ENCODE measurements at places on chromosomes 2 and 18.

GRCh38 chr18:32552421-32553030 lies 81.8 kb upstream of the GAREM1 start:
- DNase-seq: peak; percentile 47

DNA sequence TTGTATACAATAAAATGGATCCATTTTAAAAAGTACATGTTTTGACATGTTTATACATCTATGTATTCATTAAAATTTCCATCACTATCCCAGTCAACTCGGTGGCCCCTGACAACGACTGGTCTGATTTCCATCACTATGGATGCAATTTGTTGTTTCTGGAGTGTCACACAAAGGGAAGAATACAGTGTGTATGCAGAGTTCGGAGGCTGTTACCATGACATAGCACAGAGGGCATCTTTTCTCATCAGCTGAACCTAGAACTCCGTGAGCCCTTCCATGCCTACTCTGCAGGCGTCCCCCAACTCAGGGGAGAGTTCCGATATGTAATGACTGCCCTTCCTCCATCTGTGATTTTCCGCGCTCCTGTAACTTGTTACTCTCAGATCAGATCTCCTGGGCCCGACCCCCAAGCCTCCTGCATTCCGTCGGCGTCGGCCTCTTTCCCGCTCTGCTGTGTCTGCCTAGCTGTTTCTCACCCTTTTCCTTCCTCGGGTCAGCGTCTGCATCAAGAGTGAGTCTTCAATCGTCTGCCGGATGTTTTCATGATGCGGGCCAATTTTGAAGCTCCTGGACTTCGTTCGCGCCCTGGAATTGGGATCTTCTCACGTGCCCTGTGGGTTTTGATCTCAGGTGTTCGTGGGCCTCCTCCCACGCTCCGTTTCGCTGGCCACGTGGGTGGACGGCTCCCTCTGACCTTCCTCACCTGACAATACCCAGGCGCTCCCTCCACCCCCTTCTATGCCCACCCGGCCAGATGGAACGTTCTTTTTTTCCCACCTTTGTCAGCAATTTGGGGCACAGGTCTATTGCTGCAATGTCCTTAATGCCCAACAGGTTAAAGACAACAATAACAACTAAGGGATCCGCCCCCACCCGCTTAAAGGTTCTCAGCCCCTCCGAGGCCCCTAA lies 161.0 kb downstream of the TWIST2 start:
- no peak for DNase-seq

- DNase-seq: peak; percentile 31
Measured at GRCh38 chr18:12659904-12660605, 2.1 kb upstream of the SPIRE1 start.

GRCh38 chr2:105538840-105539239 lies 140.0 kb upstream of the FHL2 start:
- DNase-seq: no peak

DNA sequence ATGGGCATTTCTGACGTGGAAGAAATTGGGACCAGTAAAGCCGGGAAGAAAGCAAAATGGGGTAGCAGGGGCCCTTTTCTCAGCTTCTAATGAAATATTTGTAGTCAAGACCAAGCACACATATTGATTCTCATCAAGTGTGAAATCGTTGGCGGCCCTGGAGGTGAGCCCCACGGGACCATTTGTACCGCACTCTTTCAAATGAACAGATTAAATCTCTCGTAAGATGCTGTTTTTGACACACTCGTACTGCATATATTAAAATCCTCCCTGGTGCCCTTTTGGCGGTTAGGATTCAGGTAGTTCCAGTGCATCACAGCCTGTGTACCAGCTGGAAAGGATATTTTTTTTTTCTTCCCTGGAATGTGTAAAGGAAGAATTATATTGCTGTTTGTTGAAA lies 9.9 kb upstream of the MYL1 start:
- no peak for DNase-seq

GRCh38 chr18:56479841-56480240 lies 158.6 kb downstream of the TXNL1 start:
- no peak for DNase-seq

- DNase-seq: no peak
Measured at GRCh38 chr2:236665101-236665500, 95.5 kb downstream of the ACKR3 start.

DNA sequence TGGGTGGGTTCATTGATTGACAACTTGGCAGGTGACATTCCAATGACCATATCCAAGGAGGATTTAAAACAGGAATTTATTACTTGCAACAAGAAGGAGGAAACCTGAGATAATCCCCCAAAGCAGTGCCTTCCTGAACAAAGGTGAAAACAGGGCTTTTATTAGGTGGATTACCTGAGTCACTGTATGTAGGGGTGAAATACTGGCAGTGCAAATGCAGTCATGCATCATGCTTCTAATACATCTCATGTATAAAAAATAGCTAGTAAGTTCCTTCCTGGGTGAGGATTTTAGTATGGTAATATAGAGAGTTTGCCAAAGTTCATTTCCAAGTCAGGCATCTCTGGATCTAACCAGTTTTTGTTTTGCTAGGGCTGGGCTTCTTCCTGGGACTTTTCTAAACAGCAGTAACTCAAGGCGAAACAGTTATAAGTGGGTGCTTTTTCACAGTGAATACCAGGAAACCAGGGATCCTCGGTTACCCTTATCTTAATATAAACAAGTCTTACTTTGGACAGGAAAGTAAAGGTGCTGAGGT lies 583.4 kb upstream of the LRRTM1 start:
- DNase-seq: no peak

GRCh38 chr2:48343571-48344440 lies 186.1 kb upstream of the STON1 start:
- DNase-seq: no peak

GRCh38 chr2:46079985-46080560 lies 217.1 kb upstream of the EPAS1 start:
- DNase-seq: no peak

DNA sequence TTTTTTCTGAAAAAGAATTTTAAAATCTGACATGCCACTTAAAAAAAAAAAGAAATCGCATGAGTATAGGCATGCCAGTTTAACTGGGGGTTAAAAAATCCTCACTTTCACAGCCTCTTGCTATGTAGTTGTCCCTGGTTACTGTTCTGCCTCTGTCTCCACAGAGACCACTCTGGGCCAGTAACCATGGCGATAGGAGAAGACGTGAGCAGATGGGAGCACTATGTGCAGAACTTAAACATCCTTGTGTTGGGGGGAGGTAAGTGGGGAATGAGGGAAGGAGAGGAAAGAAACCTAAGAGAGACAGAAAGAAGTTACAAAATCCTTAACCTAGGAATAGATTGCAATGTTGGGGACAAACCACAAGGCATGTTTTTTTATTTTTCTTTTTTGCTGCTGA lies 75.9 kb upstream of the CYRIA start:
- DNase-seq: no peak

- no peak for DNase-seq
Measured at GRCh38 chr2:2253172-2254016, 77.7 kb downstream of the MYT1L start.

- no peak for DNase-seq
Measured at GRCh38 chr2:105338020-105338385, 663 bp downstream of the C2orf49 start.

- DNase-seq: no peak
Measured at GRCh38 chr2:151189125-151189524, 72.5 kb downstream of the RBM43 start.

DNA sequence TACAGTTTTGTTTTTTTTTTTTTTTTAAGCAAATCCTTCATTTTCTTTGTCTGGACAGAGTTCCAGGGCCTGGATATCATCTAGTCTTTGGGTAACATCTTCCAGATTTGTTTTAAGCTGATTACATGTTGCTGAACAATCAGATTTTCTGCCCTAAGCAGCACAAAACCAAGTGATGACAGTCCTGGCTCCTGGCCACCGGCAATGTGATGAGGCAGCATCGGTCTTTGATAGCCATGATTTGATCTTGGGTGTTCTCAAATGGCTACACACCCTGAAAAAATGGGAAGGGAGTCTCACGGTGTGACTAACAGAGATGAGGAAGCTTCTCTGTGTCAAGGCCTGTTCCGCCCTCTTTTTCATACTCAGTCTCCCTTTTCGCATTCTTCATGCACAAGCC lies 708.6 kb upstream of the ZEB2 start:
- DNase-seq: no peak

DNA sequence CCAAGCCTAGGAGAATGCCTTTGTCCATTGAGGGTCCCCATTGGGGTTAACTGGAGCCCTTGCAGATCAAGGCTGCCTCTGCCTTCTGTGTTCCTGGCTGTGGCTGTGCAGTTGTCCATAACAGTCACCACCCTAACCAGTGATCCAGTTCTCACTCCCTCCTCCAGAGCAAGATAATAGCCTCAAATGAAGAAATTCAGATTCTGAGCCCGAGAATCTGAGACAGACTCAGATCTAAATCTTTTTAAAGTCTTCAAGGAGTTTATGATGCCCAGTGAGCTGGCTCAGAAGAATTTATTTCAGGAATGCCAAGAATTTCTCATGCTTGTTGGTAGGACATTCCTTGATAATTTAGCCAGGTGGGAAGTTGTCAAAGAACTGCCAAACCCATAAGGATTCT lies 44.3 kb upstream of the RAB6C start:
- DNase-seq: no peak

GRCh38 chr2:234422981-234423431 lies 73.9 kb downstream of the ARL4C start:
- no peak for DNase-seq

DNA sequence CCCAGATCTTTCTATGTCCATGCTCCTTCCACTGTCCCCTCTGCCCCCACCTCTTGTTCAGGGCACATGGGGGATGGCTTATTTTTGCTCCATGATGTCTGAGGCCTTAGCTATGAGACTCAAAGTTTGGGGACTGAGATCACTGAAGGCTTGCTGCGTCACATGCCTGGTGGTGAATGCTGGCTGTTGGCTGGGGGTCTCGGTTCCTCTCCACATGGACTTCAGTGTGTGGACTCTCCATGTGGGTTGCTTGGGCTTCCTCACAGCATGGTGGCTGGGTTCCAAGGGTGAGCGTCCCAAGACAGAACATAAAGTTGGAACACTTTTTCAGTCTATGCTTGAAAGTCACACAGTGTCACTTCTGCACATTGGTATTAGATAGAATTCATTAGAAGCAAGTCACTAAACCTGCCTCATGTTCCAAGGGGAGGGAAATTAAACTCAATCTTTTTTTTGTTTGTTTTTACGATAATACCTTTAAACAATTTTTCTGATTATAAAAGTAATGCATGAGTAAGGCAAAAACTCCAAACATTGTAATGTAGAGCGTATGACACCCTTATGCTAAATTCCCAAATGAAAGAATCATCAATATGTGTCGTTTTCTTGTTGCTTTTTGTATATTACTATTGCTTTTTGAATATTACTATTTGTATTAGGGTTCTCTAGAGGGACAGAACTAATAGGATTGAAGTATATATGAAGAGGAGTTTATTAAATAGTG lies 111.7 kb downstream of the MYCN start:
- DNase-seq: no peak
